Islet precursor cell (in vitro differentiated cells): ENCODE measurements at places on chromosomes 1 and 21.

DNA sequence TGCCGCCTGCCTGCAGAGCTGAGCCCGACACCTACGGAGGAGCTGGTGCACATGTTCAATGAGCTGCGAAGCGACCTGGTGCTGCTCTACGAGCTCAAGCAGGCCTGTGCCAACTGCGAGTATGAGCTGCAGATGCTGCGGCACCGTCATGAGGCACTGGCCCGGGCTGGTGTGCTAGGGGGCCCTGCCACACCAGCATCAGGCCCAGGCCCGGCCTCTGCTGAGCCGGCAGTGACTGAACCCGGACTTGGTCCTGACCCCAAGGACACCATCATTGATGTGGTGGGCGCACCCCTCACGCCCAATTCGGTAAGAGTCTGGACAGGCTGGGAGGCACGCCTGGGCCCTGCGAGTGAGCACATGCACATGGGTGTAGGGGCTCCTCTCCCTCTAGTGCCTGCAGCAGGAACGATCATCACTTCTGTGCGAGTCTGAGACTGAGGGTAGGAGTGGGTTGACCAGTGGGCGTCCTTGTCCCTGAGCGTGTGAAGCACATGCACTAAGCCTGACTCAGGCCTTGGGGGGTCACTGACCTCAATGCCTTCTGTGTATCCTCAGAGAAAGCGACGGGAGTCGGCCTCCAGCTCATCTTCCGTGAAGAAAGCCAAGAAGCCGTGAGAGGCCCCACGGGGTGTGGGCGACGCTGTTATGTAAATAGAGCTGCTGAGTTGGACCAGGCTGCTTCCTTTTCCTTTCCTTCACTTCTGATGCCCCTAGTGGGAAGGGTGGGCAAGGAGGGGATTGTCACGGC lies 6.9 kb downstream of the DMAP1 start:
- no peak for DNase-seq

DNA sequence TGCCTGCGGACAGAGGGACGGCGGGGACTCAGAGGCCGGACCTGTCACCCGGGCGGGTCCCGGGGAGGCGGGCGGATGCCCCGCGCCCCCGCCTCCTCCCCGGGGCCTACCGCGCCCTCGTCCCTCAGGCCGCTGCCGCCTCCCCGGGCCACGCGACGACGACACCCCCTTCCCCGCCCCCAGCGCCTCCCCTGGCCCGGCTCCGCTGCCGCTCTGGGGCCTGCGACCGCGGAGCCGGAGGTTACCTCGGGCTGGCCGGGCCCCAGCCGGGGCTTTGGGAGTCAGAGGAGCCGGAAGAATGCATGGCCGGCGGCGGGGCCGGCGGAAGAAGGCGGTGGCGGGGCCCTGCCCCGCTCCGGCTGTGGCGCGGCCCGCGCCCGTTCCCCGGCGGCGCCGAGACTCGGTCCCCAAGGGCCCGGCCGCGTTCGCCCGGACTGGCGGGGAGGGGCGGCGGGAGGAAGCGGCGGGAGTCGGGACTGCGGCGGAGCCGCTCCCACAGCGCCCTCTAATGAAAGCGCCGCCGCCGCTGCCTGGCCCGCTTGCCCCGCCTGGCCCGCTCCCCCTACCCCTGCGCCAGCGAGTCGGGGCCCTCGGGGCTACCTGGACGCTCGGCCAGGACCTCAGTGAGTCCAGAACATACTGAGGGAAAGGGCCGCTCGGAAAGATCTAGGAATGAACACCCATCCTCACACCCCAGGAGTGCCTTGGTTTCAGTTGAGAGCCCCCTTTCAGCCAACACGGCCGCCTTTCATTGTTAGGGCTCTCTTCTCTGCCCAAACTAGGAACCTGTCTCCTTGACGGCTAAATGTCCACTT lies at the start of gene LPGAT1:
TSS of gene LPGAT1 (minus strand) at position 436 of the 815 bp plus-strand sequence. CDS start 1,467 bp downstream, outside the sequence.
- DNase-seq = peak; percentile 87

GRCh38 chr1:192045131-192045530 lies 113.1 kb upstream of the RGS18 start:
- DNase-seq = no peak

GRCh38 chr1:21594935-21595897 lies 73.9 kb downstream of the RAP1GAP start:
- DNase-seq = peak; percentile 78

DNA sequence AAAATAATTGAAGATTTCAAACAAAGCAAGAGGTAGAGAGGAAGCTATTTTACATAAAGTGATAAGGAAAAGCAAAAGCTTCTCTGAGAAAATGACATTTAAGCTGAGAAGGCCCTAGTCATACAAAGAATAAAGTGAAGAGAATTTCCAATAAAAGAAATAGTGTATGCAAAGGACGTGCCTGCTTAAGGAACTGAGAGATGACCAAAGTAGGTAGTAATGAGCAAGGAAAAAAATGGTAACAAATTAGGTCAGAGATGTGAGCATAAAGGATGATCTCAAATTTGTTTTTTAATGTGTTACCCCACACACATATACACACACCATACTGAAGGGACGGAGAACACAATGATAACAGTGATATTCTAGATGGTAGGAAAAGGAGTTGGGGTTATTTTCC lies 46.4 kb downstream of the NRIP1 start:
- DNase-seq = no peak

DNA sequence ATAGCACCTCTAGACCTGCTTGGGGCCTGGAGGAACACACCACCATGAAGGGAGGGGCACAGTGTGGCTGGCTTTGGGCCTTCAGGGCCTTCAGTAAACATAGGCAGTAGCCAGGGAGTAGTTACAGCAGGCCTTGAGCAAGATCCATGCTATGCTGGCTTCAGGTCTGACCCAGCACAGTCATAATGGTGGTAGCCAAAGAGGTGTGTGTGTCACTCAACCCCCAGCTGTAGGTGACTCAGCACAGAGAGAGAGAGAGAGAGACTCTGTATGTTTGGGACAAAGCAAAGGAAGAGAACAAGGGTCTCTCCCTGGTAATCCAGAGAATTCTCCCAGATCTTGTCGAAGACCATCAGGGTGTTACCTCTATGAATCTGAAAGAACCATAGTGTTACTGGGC lies 250.5 kb upstream of the PKN2 start:
- DNase-seq = no peak

GRCh38 chr1:119909890-119910596 lies 13.7 kb upstream of the ADAM30 start:
- no peak for DNase-seq

DNA sequence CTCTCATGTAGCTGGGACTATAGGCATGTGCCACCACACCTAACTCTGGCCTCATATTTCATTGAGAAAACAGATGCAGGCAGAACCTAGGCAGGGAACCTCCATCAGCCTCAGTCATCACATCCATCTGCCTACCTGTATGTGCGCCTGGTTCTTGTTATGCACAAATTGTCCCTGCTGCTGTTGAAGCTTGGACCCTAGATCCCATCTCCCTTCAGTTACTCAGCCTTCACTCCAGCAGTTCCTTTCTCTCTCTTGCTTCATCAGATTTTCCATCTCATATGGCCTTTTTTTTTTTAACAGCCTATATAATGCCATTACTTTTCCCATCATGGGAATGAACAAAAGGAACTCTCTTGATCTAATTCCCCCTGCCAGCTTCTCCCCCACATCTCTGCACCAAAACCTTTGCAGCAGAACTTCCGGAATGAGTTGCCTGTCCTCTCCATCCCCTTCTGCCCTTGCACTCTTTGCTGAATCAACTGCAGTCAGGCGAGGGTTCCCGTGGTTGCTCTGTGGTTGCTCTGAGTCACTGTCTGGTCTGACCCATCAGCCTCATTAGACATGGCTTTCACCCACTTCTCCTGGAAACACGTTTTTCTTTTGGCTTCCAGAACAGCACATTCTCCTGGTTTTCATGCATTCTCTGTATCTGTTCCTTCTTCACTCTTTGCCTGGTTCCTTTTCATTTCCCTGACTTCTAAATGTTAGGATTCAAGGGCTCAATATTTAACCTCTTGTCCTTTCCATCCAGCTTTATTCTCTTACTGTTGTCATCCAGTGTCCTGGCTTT lies 41.5 kb downstream of the UBE4B start:
- peak; percentile 92 for DNase-seq

DNA sequence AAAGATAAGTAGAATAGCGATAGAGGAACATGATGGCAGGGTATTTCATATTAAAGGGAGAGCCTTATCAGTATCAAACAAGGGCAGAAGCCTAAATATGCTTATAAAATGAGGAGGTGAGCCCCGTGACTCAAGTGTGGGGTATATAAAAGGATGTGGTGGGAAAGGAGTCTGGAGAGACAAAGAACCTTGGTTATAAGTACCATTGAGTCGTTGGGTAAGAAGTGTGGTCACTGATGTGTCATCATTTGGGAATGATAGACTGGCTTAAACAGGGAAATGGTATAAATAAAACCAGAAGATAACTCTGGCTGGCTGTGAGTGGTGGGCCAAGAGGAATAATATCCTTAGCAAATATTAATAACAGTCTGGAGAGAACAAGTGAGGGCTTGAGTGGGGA lies 10.9 kb upstream of the CD5L start:
- DNase-seq = no peak

- no peak for DNase-seq
Observed at GRCh38 chr1:220852408-220852807, 26.8 kb upstream of the HLX start.

- no peak for DNase-seq
Observed at GRCh38 chr1:92085727-92086126, 5.6 kb downstream of the BTBD8 start.

- DNase-seq = no peak
Observed at GRCh38 chr1:225544263-225544662, 108.7 kb downstream of the ENAH start.

GRCh38 chr1:80403471-80403893 lies 1397.0 kb upstream of the ADGRL4 start:
- no peak for DNase-seq

- DNase-seq = peak; percentile 47
Observed at GRCh38 chr21:45535341-45536081, 6.7 kb downstream of the SLC19A1 start.

GRCh38 chr1:94143809-94144176 lies 22.8 kb upstream of the ABCA4 start:
- DNase-seq = no peak

GRCh38 chr1:199071080-199071479 lies 432.2 kb downstream of the PTPRC start:
- no peak for DNase-seq

DNA sequence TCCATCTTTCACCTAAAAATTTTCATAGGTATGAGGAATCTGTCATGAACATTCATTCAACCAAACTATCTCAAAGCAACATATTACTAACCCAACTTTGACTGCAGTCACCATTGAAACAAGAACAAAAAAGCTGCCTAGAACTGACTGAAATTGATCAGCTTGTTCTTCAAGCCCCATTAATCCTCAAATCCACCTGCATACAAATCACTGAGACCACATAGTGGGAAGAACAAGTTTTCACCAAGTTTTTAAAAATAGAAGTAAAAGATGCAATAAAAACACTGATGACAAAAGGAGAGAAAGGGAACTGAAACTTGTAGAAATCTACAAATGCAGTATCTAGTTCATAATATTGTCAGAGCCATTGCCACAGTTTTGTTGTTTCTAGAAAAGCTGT lies 6.1 kb downstream of the SORT1 start:
- no peak for DNase-seq
